ENCODE measurements at places on chromosomes 4 and X. TPM values are rescaled to one million over a fixed set of nuclear protein-coding genes. Genes with fewer than 3 reads are reported as not detected.

Gene LEF1
- not detected for total RNA-seq

Gene TENM3
- 9.1 TPM for total RNA-seq

Gene DCAF4L1
- total RNA-seq, result not detected

Gene FGFBP2
- not detected for total RNA-seq

Gene CCNA2
- total RNA-seq, result 6.0 TPM

Gene XK
- total RNA-seq, result not detected

Gene CSAG3
- total RNA-seq, result not detected

Gene FUNDC2
- 66.5 TPM for total RNA-seq

Gene GAGE13
- not detected for total RNA-seq

Gene FRAS1
- 53.8 TPM for total RNA-seq

Gene EREG
- 0.12 TPM for total RNA-seq

Gene PCYT1B
- 1.1 TPM for total RNA-seq

Gene HTN3
- not detected for total RNA-seq

Gene MGAT4D
- not detected for total RNA-seq

Gene HGFAC
- total RNA-seq, result not detected

Gene HEPH
- total RNA-seq, result 26.9 TPM

Gene ZBTB49
- 2.0 TPM for total RNA-seq

Gene SPATA4
- not detected for total RNA-seq

Gene PCDH18
- total RNA-seq, result 116 TPM

Gene ETNPPL
- total RNA-seq, result not detected

Gene F8
- total RNA-seq, result 3.3 TPM

Gene USP53
- 62.6 TPM for total RNA-seq

Gene SYNPO2
- 6.8 TPM for total RNA-seq

Gene FGFBP1
- not detected for total RNA-seq

Gene BEX4
- total RNA-seq, result 21.0 TPM

Gene FHDC1
- total RNA-seq, result 0.60 TPM
